NCI-H2171 treated with DMSO at 0.1 percent for 48 hours (cell line): ENCODE measurements at places on chromosomes 11 and 22.
A peak's percentile ranks its signal among the peaks of the same experiment; 100 is the strongest.

DNA sequence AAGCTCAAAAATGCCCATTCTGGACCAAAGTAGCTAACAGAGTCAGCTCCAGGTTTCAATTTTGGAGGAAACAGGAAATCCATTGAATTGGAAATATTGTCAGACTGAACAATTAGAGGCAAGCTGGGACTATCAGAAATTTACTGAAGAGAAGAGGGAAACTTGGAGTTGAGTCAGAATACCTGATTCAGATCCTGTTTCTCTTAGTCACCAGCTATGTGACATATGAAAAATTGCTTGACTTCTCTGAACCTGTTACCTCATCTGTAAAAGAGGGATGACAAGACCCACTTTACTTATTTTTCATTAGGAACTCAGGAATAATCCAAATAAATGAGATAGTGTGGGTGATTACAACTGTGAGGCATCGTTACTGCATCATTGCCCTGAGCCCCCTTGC is 148.9 kb upstream of the CADM1 start:
- DNase-seq = no peak

DNA sequence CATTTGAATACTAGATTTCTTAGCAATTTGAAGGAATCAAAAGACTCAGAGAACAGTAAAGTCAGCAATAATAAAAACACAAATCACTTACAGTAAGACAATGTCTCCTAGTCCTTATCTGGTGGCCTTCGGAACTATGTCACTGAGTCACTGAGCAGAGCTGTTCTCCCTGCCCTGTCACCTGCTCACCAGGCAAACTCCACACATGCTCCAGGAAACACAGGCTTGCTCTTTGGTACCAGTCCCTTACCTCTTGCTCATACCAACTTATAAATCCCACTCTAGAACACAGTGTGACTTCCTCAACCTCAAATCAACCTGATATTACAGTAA is 81.1 kb upstream of the CHRM4 start:
- DNase-seq = no peak

DNA sequence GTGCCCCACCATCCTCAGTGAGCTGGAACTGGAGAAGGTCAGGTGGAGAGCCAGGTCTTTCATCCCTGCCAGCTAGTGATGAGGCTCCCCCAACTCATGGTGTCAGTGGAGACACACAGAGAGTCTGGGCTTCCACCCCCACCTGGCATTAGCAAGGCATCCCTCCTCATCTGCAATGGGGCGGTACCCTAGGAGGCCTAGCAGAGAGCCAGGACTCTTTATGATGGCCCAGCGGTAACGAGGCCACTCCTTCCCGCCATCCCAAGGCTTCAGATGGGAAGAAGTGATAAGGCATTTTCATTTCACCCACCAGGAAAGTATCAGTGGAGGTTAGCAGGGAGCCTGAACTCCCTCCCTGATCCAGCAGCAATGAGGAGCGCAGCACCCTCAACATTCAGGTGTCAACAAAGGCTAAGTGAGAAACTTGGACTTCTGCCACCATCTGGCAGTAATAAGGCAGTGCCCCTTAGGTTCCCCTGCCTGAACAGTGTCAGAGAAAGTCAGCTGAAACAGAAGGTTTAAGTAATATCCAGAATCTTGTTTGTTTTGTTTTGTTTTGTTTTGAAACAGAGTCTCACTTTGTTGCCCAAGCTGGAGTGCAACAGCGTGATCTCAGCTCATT is 40.5 kb upstream of the FBLN1 start:
- peak; percentile 42 for DNase-seq

DNA sequence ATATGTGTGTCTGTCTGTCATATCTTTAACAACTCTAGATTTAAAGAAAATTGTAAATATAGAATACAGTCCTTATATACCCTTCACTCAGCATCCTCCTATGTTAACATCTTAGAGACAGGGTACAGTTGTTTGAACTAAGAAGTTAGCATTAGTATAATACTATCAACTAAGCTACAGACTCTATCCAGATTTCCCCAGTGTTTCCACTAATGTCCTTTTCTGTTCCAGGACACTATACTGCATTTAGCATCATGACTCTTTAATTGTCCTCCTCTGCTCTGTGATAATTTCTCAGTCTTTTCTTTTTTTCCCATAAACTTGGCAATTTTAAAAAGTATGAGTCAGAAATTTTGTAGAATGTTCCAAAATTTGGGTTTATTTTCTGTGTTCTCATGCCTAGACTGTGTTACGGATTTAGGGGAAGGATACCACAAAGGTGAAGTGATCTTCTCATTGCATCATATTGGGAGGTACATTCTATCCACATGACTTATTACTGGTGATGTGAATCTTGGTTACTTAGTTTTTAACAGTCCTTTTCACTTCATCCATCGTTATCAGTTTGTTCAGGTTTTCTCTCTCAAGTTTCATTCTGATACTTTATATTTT is 168.4 kb downstream of the SBF2 start:
- DNase-seq = no peak

- peak; percentile 62 for DNase-seq
These were observed at the start of gene FZD4 for GRCh38 chr11:86955361-86956120. TSS of gene FZD4 (minus strand) at chr11:86955395. CDS start at chr11:86955085, 310 bp downstream.

DNA sequence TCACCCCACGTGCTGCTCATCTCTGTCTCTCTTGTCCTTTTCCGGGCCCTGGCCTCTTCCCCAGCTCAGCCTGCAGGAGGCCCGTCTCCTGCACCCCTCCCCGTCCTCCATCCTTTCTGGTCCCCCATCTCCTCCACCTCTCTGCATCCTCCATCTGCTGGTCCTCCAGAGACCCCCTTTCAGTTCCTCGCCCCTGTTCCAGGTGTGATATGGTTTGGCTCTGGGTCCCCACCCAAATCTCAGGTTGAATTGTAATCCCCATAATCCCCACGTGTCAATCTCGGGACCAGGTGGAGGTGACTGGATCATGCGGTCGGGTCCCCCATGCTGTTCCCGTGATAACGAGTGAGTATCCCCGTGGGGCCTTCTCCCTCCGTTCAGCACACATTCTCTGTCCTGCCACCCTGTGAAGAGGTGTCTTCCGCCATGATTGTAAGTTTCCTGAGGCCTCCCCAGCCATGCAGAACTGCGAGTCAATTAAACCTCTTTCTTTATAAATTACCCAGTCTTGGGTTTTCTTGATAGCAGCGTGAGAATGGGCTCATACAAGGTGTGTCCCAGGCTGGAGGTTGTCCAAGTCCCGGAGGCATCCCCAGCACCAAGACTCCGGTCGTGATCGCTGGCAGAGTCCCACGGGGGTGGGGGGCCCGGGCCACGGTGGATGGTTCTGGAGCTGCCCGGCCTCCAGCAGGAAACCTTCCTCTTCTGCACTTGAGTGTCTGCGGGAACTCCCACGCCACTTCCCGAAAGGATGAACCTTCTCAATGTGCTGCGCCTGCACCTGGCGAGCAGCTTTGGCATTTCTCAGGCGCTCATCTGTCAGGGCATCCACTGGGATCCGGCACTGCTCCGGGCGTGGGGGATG is 29.0 kb upstream of the TOLLIP start:
- no peak for DNase-seq

DNA sequence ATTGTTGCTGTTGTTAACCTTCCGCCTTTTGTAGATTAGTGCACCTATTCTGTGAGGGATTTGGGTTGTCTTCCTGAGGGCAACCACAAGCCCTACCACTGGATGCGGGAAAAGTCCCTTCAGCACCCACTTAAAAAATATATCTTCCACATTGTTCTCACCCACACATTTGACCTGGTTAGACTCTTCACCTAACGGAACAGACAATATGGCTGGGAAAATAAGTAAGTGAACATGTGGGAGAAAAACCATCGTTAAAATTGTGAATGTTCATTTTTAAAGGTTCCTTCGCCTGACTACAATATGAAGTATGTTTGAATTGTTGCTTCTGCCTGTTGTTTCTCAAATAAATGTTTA is 72.0 kb upstream of the MPEG1 start:
- no peak for DNase-seq

DNA sequence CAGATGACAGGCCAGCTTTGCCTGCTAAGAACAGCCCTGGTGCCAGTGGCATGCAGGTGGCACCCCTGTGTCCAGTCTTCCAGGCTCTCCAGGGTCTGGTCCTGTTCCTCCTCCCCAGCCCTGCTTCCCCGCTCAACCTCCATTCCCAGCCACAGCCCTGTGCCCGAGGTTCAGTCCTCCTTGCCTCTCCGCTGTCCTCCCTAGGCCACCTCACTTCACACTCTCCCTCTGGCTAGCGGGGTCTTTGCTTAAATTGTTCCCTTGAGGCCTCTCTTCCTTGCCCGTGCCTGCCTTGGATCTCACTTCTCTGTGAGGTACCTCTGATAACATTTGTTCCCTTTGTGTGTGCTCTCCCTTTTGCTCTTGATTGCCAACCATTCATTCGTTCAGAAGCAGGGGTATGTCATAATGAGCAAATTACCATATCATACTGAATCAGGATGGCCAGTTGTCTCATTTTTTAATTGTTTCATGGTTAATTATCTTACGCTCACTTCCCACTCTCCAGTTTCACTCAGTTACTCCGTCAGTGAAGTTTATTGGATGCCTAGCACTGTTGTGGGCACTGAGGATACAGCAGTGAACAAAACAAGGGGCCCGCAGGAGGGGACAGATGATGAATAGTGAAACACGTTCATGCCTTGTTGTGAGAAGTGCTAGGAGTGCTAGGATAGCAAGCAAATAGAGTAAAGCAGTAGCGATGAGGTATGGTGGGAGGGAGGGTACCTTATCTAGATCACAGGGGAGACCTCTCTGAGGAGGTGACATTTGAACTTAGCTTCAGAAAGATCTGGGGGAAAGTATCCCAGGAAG is 7.4 kb downstream of the BMAL1 start:
- no peak for DNase-seq

- no peak for DNase-seq
These were observed 419 bp downstream of the ANKRD49 start for GRCh38 chr11:94494126-94494680.

GRCh38 chr11:36693139-36693843 is 95.3 kb upstream of the RAG2 start:
- DNase-seq = no peak

GRCh38 chr11:120024046-120024445 is 113.9 kb downstream of the TRIM29 start:
- DNase-seq = no peak

DNA sequence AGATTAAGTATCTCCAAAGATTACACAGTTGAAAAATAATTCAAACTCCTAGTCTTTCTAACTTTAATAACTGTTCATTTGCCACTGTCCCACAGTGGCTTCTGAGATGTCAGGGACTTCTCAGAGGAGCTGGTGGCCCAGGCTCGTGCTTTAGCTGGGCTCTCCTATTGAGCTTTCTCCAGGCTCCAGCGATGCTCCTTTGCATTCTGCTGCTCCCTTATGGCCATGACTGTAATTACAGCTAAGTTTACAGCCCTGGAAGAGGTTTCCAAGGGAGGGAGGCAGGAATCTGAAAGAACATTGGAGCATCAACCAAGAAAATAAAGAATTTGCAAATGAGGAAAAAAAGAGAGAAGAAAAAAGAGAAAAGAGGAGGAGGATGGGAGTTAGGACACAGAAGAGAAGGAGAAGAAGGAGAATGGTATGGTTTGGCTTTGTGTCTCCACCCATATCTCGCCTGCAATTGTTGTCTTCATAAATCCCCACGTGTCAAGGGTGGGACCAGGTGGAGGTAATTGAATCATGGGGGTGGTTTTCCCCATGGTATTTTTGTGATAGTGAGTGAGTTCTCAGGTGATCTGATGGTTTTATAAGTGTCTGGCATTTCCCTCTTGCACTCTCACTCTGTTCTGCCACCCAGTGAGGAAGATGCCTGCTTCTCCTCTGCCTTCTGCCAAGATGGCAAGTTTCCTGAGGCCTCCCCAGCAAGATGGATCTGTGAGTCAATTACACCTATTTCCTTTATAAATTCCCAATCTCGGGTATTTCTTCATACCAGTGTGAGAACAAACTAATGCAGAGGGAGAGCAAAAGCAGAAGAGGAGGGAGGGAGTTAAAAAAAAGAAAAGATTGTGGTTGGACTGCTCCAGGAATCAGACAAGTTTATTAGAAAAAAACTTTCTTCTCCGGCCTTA is 857.0 kb downstream of the KCNA4 start:
- peak; percentile 58 for DNase-seq

GRCh38 chr11:123292647-123293046 is 97.6 kb upstream of the CLMP start:
- no peak for DNase-seq

- DNase-seq = peak; percentile 37
These were observed 24.1 kb downstream of the ZNRF3 start for GRCh38 chr22:28907311-28908008.

DNA sequence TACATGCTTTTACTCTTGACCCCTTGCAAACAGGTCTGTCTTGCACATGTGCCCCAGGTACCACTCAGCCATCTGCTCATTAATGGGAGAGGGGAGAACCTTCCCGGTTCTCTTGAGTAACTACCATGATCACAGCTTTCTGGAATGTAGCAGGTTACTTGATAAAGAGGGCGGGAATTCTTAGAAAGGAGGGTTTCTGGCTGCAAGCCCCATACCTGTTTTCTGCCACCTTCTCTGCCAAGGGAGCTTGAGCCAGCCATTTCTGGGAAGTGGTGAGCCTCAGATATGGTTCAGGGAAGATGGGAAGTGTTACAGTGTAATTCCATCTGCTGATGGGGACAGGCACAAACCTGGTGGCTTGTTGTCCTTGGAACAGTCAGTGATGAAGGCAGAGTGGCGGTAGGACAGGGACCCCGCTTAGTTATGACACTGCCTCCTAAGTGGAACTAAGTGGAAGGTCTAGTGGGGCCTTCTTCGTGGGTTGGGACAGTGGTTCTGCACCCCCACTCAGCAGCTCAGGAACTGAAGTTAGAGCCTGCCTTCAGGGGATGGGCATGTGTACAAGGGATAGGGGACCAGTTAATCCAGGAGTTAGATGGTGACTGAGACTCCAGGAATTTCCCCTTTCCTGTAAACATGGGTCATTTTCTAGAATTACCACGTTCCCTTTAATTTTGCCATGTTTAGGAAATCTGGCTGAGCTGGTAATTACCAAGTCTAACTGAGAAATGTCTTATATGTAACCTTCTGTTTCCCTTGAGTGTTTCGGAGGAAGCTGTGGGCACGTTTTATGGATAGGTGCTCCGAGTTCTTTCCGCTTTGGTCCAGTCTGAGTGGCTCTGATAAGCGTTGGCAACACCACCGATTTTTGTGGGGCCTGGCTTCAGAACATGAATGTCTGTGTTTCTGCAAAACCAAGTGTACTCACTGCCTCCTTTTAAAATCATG is 35.3 kb downstream of the BCR start:
- DNase-seq = no peak

DNA sequence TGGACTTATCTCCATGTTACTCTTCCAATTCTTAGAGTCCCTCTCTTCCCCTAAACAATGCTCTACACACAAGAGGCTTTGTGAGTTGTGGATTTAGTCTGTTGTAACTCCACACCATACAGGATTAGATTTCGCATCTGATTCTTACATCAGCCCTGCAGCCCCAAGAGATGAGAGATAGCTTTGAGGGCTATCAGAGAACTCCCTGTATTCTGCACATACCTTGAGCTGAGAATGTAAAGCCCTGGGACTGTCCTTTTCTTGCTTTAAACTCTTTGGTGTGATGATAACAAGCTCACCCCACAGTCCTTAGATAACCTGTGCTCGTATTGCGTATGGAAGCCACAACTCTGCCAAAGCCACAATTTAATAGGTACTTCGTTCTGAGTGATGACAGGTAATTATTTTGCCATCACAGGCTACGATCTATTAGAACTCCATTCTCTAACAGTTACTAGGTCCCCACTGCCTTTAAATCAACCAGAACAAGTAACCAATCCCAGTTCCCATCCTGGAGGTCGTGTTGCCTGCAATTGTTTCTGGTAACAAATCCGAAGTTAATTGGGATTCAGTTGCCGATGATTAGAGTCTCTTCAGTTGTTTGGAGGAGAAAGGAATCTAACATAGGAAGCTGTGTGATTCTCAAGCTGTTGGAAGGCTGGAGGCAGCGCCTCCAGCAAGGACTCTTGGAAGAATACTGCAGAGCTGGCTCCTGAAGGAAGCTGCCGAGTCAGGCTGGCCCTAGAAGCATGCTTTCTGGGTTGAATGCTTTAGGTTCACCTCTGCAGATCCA is 1.3 kb upstream of the PARVG start:
- DNase-seq = peak; percentile 28
